Epithelial cell of proximal tubule (primary cell): ENCODE measurements at places on chromosomes 1 and 21. TPM values are rescaled to one million over a fixed set of nuclear protein-coding genes. Genes with fewer than 3 reads are reported as not detected.

Gene AMY1B
- total RNA-seq: not detected in 2 replicates

DNA sequence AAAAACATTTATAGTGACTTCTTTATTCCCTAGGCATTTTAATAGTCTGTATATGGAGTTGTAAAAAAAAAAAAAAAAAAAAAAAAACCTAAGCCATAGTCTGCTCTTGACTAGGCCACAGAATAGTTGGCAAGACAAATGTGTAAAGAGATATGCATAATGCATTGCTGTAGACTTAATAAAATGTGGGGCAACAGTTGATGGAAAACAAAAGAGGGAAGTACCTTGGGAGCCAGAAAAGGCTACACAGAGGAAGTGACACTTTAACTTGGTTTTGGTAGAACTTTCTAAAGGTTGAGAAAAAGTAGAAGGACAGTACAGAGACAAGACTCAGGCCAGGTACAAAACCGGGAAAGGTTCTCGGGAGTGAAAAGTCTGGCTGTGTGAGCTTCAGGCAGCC, 802.9 kb upstream of the ADAMTS5 start:
- DNase-seq: no peak

DNA sequence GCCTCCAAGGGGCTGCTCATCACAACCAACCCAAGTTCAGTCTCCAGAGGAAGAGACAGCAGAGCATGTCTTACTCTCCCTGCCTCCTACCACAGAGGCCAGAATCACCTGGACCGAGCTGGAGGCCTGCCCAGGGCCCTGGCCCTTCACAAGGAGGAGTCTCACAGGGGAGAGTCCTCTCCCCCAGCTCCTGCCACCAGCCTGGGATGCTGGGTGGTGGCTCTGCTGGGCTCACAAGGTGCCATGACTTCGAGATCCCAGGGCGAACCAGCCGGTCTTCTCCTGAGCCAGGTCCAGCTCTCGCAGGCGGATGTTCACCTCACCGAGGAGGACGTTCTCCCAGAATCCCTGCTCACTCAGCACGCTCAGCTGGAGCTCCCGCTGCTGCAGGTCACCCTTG, 13.0 kb upstream of the PPP1R15B start:
- DNase-seq: no peak

DNA sequence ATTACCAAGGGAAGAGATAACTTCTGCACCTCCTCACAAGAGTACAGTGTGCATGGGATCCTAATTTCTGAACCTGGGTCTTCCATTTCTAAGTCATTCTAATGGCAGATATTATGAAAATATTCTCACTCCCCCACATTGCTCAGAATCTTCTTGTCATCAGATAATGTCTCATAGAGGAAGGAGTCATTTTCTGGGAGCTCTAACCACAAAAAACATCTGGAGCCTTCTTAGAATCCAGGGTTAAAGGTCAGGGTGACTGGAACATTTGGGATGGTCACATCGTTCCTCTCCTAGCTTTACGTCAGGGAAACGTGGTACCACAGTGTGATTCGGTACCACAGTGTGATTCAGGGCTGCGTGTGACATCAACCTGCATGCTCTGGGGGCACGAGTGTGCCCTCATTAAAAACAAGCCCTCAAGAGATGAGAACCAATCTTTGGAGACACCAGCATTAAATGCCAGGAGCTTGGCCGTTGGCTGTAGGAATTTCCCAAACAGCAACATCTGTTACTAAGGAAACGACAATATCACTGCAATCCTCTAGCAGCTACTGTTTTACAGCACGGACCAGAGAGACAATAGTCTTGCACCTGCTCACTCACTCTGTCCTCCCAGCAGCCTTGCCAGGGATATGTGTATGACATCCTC, 179.1 kb downstream of the PSMG1 start:
- no peak for DNase-seq

- DNase-seq: no peak
Observed at GRCh38 chr1:30680429-30680828, 43.0 kb downstream of the MATN1 start.

GRCh38 chr1:198628067-198628455, 10.8 kb upstream of the PTPRC start:
- no peak for DNase-seq

- DNase-seq: no peak
Observed at GRCh38 chr21:28949318-28949717, 43.4 kb downstream of the LTN1 start.

DNA sequence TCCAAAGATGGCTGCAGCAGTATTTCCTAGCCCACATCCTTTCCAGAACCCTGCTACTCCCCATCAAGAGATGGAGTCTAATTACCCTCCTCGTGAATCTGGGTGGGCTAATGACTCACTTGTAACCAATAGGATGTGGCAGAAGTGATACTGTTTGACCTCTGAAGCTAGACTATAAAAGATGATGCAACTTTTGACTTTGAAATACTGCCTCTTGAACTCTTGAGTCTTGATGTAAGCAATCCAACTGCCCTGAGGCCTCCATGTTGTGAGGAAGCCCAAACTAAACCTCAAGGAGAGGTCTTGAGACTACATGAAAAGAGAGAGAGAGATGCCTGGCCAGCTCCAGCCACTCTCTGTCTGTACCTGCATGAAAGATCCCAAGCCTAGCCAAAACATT, 29.5 kb downstream of the LMO4 start:
- DNase-seq: no peak

GRCh38 chr1:115293006-115293405, 45.0 kb downstream of the NGF start:
- no peak for DNase-seq

GRCh38 chr1:99365141-99365540, 100.8 kb downstream of the PLPPR4 start:
- no peak for DNase-seq

Gene UMODL1
- not detected in 2 replicates for total RNA-seq

GRCh38 chr1:193042766-193043691, 16.1 kb downstream of the UCHL5 start:
- DNase-seq: no peak

Gene NR0B2
- total RNA-seq: not detected in 2 replicates

Gene CD160
- total RNA-seq: not detected in 2 replicates

Gene MROH7
- total RNA-seq: not detected in 2 replicates

Gene SLFNL1
- 0.07 TPM in 1 of 2 replicates, not detected in the other for total RNA-seq

GRCh38 chr1:43039228-43040055, 80.8 kb upstream of the SLC2A1 start:
- DNase-seq: no peak

DNA sequence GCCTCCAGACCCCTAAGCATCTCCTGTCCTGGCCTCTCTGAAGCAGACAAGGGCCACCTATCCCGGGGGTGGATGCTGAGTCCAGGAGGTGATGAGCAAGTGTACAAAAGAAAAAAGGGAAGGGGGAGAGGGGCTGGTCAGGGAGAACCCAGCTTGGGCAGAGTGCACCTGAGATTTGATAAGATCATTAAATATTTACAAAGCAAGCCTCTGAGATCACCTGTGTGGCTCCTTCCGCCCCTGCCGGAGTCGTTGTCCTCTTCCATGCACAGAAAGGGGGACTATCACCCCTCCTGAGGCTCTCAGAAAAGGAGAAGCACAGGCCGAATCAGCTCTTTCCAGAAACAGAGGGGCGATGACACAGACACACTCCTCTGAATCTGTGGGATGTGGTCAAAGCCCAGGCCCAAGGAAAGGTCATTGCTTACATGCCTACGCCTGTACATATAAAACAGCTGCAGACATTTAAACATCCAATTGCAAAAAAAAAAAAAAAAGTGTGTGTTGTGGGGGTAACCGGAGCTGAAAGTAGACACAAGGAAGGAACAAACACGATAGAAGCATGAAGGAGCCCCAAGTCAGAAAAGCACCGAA, 30.9 kb downstream of the PRSS38 start:
- no peak for DNase-seq

GRCh38 chr1:230705289-230706019, 8.5 kb downstream of the AGT start:
- no peak for DNase-seq
